CD4-positive, alpha-beta T cell (primary cell): ENCODE measurements at places on chromosomes 12 and 14.
A peak's percentile ranks its signal among the peaks of the same experiment; 100 is the strongest.

DNA sequence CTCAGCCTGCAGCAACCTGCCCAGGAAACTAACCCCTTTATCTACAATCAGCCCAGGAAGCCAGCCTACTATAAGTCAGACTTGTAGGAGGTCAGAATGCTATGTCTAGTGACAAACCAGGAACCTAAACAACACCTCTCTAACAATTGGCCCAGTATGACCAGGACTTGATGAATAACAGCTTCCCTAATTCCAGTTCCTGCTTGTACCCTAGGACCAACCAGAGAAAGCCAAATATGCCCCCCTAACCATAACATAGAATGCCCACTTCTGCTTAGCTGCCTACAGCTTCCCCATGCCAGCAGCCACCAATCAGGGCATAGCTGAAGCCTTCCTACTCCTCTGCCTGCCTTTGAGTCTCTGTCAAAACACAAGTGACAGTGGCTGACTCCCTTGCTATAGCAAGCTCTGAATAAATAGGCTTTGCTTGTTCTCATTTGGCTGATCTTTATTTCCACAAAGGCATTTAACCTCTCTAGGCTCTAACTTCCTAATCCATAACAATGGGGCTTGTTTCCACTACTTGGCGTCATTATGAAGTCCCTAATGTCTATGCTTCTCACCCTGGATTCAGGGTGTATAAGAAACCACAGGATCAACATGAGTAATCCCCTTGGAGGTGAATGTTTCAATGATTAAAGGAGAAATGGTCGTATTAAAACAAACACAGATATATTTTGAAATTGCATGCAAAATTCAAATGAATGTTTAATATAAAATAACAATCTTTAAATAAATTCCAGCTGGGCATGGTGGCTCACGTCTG, 220.2 kb downstream of the ANO6 start:
- H3K36me3 ChIP-seq, result no peaks in the 10 kb centered on the region
- no peaks in the 10 kb centered on the region for H3K27me3 ChIP-seq
- no peak overlapping the region for H3K27ac ChIP-seq

GRCh38 chr12:130429656-130430505, 92.2 kb downstream of the PIWIL1 start:
- H3K4me1 ChIP-seq, result no peaks in the 10 kb centered on the region
- H3K36me3 ChIP-seq, result no peaks in the 10 kb centered on the region
- no peak for DNase-seq
- no peak overlapping the region for H3K27ac ChIP-seq
- no peak overlapping the region for H3K4me3 ChIP-seq

DNA sequence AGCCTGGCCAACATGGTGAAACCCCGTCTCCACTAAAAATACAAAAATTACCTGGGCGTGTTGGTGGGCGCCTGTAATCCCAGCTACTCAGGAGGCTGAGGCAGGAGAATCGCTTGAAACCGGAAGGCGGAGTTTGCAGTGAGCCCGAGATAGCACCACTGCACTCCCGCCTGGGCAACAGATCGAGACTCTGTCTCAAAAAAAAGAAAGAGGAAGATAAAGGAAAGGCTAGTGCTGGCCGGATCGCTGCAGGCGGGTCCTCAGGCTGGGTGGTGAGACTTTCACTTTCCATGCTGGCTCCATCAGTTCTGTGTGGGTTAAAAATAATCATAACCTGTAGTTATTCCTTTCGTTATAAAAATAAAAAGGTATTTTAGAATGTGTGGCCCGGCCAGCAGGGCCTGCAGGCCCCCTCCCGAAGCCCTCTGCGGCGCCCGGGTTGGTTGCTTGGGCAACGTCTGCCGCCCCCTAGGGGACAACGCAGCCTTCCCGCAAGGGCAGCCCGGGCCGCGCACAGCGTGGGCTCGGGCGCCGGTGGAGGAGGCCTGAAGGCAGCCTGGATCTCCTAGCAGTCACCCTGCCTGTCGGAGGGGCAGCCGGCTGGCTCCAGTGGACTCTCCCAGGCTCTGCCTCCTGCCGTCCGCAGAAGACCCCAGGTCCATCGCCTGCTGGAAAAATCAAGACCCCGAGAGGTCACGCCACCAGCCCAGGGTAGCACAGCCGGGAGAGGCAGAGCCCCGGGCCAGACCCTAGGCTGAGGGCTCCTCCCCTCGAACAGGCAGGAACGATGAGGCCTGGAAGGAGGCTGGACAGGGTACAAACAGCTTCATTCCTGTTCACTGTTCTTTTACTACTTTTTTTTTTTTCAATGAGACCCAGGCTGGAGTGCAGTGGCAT, 5.0 kb upstream of the SLC25A47 start:
- peak overlapping the region; percentile 52 for H3K4me3 ChIP-seq
- H3K27me3 ChIP-seq, result no peaks in the 10 kb centered on the region
- DNase-seq, result peak; percentile 70

GRCh38 chr14:68216079-68216478, 396.5 kb downstream of the RAD51B start:
- H3K27ac ChIP-seq, result no peak overlapping the region
- H3K27me3 ChIP-seq, result no peaks in the 10 kb centered on the region
- peaks cover 2% of the 10 kb centered on the region for H3K4me1 ChIP-seq
- H3K36me3 ChIP-seq, result no peaks in the 10 kb centered on the region
- no peak overlapping the region for H3K4me3 ChIP-seq

GRCh38 chr12:54352891-54353874, 11.1 kb downstream of the GPR84 start:
- peaks cover 32% of the 10 kb centered on the region for H3K36me3 ChIP-seq
- peaks cover 25% of the 10 kb centered on the region for H3K4me1 ChIP-seq
- peak; percentile 17 for DNase-seq
- no peak overlapping the region for H3K27ac ChIP-seq
- no peaks in the 10 kb centered on the region for H3K27me3 ChIP-seq
- H3K4me3 ChIP-seq, result no peak overlapping the region

GRCh38 chr12:113766131-113766878, 199.8 kb downstream of the RBM19 start:
- DNase-seq, result no peak
- no peaks in the 10 kb centered on the region for H3K36me3 ChIP-seq
- no peaks in the 10 kb centered on the region for H3K4me1 ChIP-seq
- no peak overlapping the region for H3K4me3 ChIP-seq
- peaks cover 11% of the 10 kb centered on the region for H3K27me3 ChIP-seq
- H3K27ac ChIP-seq, result no peak overlapping the region
